ENCODE measurements at places on chromosomes 2 and 18.

DNA sequence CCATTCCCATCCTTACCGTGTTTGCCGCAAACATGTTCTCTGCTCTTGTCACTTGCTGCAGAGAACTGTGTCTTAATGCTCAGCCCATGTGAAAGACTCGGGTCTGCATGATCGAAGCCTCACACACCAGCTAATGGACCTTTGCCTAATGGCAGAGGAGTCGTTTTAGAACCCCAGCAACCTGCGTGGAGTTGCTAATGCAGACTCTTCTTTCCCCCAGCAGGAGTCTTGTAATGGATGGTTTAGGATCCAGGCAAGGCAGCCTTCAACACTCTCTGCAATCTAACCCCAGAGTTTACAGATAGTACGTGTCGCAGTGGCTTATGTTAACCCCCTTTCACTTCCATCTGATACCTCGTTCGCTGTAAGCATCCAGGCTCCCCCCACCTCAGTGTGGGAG, 316.4 kb downstream of the AGAP1 start:
- H3K27ac ChIP-seq = no peak overlapping the region
- H3K36me3 ChIP-seq = no peaks in the 10 kb centered on the region
- H3K4me1 ChIP-seq = no peaks in the 10 kb centered on the region

DNA sequence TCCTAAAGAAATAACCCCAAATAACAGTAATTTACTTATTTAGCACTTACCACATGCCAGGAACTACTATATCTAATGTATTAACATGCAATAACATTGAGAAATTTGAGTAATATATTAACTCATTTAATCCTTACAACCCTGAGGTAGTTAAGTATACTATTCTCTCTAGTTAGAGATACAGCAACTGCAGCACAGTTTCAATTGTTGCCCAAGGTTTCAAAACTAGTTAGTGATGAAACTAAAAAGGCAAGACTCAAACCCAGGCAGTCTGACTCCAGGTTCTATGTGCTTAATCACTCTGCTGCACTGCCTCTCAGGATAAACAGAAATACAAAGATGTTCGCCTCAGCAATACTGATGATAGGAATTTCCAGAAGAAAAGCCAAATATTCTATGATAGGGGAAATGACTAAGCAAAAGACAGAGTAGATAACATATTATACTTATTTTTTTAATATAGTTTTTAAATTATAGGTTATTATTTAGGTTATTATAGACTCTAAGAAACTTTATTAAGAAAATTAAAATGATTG, 88.0 kb downstream of the SS18 start:
- no peaks in the 10 kb centered on the region for H3K36me3 ChIP-seq
- no peak for DNase-seq
- H3K27ac ChIP-seq = no peak overlapping the region
- no peak overlapping the region for H3K4me3 ChIP-seq
- no peaks in the 10 kb centered on the region for H3K27me3 ChIP-seq

DNA sequence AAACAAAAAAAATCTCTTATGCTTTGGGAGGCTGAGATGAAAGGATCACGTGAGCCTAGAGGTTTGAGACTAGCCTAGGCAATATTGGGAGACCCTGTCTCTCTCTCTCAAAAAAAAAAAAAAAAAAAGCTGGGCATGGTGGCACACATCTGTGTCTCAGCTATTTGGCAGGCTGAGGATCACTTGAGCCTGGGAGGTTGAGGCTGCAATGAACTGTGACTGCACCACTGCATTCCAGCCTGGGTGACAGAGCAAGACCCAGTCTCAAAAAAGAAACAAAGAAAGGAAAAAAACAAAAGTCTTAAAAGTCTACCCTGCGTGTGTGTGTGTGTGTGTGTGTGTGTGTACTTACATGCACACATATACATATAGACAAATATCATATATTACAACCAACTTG, 25.3 kb upstream of the OR6B3 start:
- H3K36me3 ChIP-seq = no peaks in the 10 kb centered on the region
- no peak overlapping the region for H3K27ac ChIP-seq
- no peak for DNase-seq
- no peaks in the 10 kb centered on the region for H3K4me1 ChIP-seq

- DNase-seq = no peak
- H3K4me1 ChIP-seq = peaks cover 11% of the 10 kb centered on the region
- no peak overlapping the region for H3K27ac ChIP-seq
- H3K36me3 ChIP-seq = peaks cover 3% of the 10 kb centered on the region
Observed at GRCh38 chr2:143159486-143159840, 30.2 kb downstream of the ARHGAP15 start.

DNA sequence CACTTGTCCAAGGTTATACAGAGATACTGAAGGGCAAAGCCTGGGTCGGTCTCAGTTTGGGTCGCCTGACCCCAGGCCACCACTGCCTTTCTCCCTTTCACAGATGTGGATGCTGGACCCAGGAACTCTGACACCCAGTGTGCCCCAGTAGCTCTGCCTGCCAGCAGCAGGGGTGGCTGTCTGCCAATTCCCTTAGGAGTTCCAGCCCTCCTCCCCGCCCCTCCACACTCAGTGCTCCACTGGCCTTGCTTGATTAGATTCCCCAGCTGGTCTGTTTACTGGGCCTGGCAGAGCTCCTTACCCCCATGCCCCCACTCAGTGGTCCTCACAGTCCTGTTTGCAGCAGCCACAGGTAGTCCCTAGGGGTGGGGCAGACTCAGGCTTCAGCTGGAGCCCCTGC, 75.5 kb downstream of the NPAS2 start:
- H3K27me3 ChIP-seq = no peaks in the 10 kb centered on the region
- no peak overlapping the region for H3K27ac ChIP-seq
- H3K4me3 ChIP-seq = no peak overlapping the region
- no peaks in the 10 kb centered on the region for H3K4me1 ChIP-seq
- no peak for DNase-seq
- H3K36me3 ChIP-seq = no peaks in the 10 kb centered on the region

DNA sequence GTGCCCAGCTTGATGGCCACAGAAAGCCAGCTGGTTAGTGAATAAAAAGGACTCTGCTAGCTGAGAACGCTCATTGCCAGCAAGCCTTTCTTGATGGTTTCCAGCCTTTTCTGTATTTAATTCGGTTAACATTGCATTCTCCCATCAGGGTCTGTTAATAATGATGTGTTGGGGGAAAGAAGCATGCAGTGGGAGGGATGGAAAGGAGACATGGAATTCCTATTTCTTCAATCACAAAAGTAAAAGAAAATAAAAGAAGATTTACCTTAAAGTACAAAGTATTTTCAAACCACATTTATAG, 141.9 kb upstream of the RBBP8 start:
- H3K36me3 ChIP-seq = no peaks in the 10 kb centered on the region
- H3K4me1 ChIP-seq = no peaks in the 10 kb centered on the region
- no peak for DNase-seq
- no peak overlapping the region for H3K27ac ChIP-seq
- H3K27me3 ChIP-seq = no peaks in the 10 kb centered on the region

DNA sequence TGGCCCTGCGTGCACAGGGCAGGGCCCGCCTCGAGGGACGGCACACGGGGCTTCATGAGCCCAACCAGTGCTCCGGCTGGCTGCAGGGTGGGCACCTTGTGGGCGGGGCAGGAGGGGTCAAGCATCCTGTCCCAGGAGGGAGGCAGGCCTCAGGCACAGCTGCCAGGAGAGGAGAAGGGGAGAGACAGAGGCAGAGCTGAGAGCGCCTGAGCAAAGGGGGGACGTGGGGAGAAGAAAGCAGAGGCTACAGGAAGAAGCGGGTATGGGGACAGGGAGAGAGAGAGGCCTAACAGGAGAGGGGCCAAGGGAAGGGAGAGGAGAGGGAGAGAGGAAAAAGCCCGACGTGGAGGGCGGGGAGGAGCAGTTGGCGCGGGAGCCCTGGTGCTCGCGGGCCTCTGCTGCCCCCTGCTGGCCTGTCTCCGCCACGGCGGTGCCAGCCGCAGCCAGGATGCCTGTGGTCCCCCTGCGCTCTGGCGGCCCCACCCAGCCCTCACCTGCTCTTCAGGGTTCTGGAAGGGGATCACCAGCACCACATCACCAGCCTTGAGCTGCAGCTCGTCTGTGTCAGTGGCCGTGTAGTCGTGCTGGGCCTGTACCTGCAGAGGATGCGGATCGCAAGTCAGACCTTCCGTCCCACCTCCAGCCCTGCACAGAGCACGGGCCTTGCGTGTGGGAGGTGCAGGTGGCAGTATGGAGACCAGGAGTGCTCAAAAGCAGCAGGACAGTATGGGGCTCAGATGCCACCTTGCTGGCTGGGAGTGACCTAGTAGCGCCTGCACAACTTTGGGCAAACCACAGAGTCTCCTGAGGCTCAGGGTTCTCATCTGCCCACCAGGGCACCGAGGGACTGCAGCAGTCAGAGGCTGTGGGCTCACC, 56.8 kb downstream of the BIN1 start:
- no peaks in the 10 kb centered on the region for H3K4me1 ChIP-seq
- no peak overlapping the region for H3K4me3 ChIP-seq
- H3K36me3 ChIP-seq = peaks cover 37% of the 10 kb centered on the region

DNA sequence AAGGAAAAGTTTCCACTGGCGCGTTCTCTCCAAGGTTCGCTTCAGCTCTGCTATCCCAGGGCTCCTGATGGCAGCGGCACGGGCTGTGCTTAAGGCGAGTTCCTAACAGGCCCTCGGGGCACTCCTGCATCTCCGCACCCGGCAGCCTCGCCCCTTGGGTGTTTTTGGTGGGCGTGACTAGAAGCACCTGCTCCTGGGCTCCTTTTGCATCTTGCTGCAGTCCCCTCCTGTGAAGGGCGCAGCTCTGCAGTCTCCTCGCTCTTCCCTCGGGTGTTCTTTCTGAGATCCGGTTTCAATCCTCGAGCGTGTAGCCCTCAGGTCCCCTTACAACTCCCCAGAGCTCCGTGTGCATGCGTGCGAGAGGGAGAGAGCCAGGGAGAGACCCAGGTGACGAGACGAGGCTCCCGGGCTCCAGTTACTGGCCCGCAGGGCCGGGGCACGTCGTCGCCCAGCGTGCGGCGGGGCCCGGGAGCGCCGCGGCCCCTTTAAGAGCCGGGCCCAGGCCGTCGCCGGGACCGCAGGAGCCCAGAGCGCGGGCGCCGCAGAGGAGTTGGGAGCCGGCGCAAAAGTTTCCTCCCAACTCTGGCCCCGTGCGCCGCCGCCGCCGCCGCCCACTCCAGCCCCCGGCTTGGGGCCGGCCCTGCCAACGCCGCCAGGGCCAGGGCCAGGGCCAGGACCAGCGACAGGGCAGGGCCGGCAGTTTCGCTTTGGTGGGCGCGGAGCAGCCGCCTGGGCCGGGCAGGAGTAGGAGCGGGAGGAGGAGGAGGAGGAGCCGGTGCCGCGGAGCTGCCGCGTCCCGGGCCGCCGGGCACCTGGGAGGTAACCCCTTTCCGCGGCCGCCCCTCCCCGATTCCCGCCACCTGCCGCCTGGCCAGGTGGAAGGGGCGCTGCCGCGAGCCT, at the start of gene PARD3B:
Gene PARD3B (plus strand): TSS at position 515 of the 900 bp plus-strand sequence. CDS start 525 bp downstream, outside the sequence.
- no peaks in the 10 kb centered on the region for H3K27me3 ChIP-seq
- H3K4me1 ChIP-seq = no peaks in the 10 kb centered on the region
- no peak for DNase-seq
- no peak within 1 kb of the TSS for H3K27ac ChIP-seq
- H3K36me3 ChIP-seq = no peaks in the 10 kb centered on the region
- peak within 1 kb of the TSS; percentile 56 for H3K4me3 ChIP-seq

DNA sequence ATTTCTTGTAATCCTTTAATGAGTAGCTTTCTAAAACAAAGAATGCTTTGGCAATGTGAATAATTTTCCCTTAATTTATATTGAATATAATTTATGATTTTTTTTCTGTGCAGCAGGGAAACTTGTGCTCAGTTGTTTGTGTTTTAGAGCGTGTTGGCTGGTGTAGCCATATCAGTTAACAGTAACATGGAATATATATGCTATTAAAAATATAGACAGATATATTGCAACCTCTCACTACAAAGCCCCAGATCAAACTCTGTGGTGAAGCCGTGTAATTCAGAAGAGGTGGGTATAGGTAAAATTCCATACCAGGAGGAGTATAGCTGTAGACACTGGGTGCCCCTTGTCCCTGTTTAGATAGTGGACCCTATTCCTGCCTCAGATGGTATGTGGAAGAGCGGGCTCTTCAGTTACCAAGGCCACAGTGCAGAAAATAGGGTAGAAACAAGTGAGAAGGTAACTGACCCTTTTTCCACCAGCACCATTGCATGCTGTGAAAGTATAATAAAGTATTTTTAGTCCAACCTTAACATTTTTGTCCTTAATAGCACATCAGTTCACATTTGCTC, 18.1 kb upstream of the RASGRP3 start:
- H3K4me1 ChIP-seq = no peaks in the 10 kb centered on the region
- H3K4me3 ChIP-seq = no peak overlapping the region
- no peak for DNase-seq
- H3K27me3 ChIP-seq = no peaks in the 10 kb centered on the region
- no peaks in the 10 kb centered on the region for H3K36me3 ChIP-seq

DNA sequence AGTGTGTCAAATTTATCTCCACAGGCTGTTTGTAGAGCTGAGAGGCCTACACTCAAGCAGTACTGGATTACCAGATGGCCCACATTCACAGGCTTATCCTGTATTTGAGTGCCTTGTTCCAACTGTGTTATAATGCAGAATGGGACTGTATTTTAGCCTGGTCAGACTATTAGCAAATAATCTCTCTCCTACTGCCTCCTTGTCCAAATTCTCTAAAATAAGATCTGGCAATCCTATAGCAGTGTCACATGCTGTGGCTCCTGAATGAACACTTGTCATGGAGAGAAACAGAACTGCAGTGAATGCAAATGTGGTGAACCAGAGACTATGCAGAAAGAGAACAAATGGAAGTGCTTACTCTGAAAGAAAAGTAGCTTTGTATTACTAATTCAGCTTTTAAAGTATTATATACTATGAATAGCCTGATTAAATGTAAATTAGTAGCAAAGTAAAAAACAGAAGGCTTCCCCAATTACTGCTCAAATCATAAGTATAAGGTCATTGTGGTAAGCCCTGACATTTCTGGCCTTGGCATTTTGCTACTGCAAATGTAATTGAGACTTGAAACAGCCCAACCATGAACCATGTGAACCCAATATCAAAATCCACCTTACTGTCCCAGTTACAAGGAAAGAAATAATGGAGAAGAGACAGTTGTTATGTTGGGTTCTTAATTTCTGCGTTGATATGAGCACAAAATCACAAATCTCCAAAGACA, 80.0 kb downstream of the MAP4K3 start:
- H3K4me1 ChIP-seq = no peaks in the 10 kb centered on the region
- DNase-seq = no peak
- H3K4me3 ChIP-seq = no peak overlapping the region
- H3K27me3 ChIP-seq = no peaks in the 10 kb centered on the region
- no peak overlapping the region for H3K27ac ChIP-seq
- H3K36me3 ChIP-seq = no peaks in the 10 kb centered on the region

DNA sequence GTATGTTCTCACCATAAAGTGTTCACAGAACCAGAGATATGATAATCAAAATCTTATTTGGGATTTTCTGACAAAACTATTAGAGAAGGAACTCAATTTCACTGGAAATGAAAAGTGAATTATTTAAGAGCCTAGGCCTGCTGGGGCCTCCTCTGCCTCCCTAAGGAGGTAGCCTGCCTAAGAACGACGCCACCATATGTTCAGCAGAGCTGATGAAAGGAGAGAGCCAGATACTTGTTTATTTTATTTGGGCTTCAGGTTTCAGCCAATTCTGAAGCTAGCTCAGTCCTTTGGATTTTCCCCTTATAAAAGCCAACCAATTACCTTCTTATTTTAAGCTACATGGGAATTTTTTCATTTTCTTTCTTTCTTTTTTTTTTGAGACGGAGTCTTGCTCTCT, 433.1 kb upstream of the MAP2 start:
- H3K27ac ChIP-seq = no peak overlapping the region
- no peaks in the 10 kb centered on the region for H3K36me3 ChIP-seq
- no peak overlapping the region for H3K4me3 ChIP-seq

GRCh38 chr2:119076713-119077112, 81.8 kb downstream of the C1QL2 start:
- no peak overlapping the region for H3K27ac ChIP-seq
- no peaks in the 10 kb centered on the region for H3K27me3 ChIP-seq
- no peaks in the 10 kb centered on the region for H3K36me3 ChIP-seq
- DNase-seq = no peak
- H3K4me1 ChIP-seq = no peaks in the 10 kb centered on the region
- H3K4me3 ChIP-seq = no peak overlapping the region
